ENCODE measurements at places on chromosomes 1 and 21.

GRCh38 chr1:157286646-157287420 is 148.6 kb upstream of the ETV3 start:
- no peak for DNase-seq

GRCh38 chr1:118918230-118918939 is 69.8 kb downstream of the TBX15 start:
- DNase-seq: no peak

GRCh38 chr1:23480187-23481025 is 3.6 kb downstream of the ASAP3 start:
- no peak for DNase-seq

DNA sequence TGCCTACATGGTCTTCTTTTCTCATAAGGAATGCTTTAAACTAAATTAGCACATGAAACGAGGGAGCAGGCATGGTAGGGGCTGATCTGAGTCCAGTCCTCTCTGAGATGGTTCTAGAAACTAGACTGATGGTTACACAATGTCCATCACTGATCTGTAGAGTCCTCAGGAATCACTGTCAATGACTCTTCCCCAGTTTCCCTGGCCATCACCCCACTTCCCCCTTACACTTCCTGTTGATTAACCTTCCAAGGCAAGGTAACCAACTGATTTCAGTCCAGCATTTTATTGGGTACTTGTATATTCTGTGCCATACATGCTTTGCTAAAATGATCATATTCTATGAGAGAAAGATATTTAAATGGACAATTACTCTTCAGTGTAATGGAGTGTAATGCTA is 100.6 kb upstream of the ARTN start:
- no peak for DNase-seq

DNA sequence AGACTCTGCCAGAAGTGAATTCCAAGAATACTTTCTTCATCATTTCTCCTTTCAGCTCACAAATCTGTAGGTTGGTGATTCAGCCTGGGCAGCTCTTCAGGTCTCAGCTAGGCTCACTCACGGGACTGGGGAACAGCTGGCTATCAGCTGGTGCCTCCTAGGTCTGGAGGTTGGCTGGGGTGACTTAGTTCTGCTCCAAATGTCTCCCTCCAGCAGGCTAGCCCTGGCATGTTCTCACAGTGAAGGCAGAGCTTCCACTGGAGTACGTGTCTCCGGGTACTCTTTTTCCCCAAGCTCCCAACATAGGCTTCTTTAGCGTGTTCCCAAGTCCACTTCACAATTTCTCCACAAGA is 12.5 kb upstream of the VAMP4 start:
- DNase-seq: peak; percentile 84

DNA sequence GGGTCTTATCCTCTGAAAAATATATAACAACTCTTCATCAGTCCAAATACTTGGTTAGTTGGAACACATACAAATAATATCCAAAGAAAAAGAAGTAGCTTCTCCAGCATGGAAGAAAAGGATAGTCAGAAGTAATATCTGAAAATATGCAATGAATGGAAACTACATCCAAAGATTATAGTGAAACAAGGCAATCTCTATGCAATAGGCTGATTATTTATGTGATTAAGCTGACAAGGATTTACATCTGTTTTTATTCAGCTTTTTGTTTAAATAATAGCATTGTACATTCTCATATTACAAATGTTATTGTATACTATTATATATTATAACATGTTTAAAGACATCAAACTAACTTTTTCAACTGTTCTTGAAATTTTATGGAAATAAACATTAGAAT is 15.3 kb upstream of the TGFBR3 start:
- no peak for DNase-seq

DNA sequence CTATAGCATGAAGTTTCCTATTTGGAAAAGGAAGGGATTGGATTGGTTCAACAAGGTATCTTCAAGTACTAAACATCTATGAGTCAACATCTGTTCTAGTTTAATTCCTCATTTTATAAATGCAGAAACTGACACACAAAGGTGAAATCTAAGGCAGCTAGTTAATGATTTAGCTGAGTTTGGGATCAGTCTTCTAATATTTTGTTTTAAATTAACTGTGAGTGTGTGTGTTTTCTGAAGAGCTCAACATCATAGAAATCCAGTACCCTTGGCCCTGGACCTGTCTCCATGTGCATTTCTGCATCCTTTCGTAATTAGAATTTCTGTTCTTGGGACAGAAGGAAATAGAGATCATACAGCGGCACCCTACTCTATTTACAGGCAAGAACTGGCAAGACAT is 105.9 kb downstream of the RGS2 start:
- DNase-seq: no peak

DNA sequence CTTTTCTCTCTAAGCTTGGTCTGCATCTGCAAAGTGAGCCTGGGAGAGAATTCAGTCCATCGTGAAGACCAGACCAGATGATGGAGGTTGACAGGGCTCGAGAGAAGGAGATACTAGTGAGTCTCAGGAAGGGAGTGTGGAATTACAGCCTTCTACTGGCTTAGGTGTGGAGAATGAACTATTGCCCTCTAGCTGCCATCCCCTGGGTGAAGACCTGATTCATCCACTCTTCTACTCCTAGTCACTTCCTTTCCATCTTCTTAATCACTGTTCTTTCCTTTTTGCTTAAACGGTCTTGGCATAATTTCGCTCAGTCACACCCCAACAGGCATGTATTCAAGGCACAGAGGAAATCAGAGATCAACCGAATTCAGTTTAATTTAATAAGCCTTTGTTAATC is 34.0 kb upstream of the HSD17B7 start:
- peak; percentile 61 for DNase-seq

DNA sequence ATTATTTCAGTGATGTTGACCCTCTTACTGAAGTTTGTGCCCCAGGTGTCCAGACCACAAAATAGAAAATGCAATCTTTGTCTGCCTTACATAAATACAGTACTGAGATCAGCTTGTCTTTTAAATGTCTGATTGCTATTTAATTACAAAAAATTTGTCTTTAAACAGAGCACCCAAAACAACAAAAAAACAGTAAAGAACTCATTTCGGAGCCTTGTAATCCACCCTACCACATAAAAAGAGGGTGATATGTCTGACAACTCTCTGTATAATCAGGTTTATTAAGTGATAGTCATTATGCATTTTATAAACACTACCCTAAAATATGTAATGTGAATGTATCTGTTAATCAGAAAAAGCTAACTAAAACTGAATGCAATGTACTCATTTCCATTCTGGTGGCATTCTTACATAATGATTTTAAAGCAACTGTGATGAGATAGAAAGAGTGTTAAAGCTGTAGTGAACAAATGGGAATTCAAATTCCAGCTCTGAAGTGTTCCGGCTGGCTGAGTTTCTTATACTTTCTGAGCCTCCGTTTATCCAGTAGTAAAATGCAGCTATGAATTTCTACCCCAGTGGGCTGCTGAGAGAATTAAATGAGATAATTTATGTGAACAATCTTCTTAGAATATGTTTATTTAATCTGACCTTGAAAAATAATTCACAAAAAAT is 486.6 kb downstream of the USP25 start:
- DNase-seq: no peak

Data from EL (cell line).